ENCODE measurements at places on chromosomes 5 and 9. TPM values are rescaled to one million over a fixed set of nuclear protein-coding genes. Genes with fewer than 3 reads are reported as not detected.
A peak's percentile ranks its signal among the peaks of the same experiment; 100 is the strongest.

Gene NKD2
- total RNA-seq, result 0.10 TPM

Gene UBE2D2
- total RNA-seq, result 78.2 TPM

GRCh38 chr5:143434261-143435209, 31.0 kb upstream of the NR3C1 start:
- no peak for DNase-seq

DNA sequence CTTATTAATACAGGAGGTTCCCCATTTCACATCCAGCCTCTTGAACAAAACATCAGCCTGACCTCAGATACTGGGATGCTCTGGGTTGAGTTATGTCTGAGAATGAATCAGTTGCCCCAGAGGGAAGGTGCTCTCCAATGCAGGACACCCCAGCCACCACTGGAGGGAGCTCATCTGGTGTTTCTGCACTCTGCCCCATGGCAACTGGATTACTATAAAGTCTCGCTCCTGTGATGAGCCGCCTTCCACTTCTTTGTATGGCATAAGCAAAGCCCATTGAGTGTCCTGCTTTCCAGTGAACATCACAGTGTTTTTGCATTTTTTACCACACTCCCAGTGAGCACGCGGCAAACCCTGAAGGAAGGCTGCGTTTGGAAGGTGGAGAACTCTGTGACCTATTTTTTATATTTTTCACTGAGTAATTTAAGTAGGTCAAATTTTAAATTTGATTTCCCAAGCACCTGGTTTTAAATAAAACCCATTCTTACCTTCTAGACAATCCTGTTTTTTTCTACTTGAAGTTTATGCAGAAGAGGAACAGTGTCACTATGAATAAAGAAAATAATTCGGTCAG, 176.9 kb upstream of the WWC1 start:
- peak; percentile 55 for DNase-seq

GRCh38 chr5:151239237-151239861, 13.6 kb upstream of the GM2A start:
- peak; percentile 32 for DNase-seq

Gene AIF1L
- total RNA-seq, result 450 TPM

Gene F2RL2
- total RNA-seq, result 0.17 TPM

DNA sequence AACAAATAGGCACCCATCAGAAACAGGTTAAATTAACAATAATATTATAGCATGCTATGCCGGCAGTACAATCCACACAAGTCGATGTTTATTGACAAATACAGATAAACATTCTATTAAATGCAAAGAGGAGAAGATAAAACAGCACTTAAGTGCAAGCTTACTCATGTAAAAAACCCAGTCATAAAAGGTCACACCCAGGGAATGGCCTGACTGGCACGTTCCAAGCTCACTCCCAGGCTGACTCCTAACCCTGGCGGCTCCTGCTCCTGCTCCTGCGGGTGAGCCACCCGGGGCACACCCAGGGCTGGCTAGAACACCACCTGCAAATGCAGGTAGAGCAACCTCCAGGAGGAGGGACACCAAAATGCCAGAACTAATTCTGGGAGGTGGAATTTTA, 66.9 kb downstream of the SEMA4D start:
- peak; percentile 68 for DNase-seq
